GM23338 (cell line): ENCODE measurements at places on chromosomes 4 and X.
A peak's percentile ranks its signal among the peaks of the same experiment; 100 is the strongest.

DNA sequence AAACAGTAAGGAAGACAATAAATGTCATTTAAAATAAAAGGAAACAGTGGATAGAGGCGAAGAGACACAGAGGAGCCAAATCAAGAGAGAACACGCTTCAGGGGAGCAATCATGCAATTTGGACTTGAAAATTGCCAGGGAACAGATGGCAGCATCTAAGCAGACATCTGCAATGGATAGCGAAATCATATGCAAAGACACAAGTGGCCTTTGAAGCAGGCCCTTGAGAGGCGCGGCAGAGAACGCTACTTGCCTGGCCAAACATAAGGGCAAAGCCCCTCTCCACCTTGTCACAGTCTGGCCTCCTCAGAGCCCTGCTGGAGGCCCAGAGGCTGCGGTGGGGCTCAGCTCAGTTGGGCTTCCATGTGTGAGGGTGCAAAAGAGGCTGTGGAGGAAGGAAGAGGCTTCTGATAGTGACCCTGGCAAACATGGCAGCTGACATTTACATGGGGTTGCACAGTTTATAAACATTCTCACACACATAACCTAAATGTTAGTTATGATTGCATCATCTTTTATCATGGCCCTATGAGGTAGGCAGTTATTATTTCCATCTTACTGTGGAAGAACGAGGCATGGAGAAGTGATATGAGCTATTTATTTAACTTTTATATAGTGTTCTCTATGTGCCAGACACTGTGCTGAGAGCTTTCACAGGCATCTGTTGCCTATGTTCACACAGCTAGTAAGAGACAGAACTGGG, 18.3 kb downstream of the ADGRG4 start:
- no peak for DNase-seq

GRCh38 chrX:37640142-37640541, 45.4 kb upstream of the XK start:
- DNase-seq, result no peak

DNA sequence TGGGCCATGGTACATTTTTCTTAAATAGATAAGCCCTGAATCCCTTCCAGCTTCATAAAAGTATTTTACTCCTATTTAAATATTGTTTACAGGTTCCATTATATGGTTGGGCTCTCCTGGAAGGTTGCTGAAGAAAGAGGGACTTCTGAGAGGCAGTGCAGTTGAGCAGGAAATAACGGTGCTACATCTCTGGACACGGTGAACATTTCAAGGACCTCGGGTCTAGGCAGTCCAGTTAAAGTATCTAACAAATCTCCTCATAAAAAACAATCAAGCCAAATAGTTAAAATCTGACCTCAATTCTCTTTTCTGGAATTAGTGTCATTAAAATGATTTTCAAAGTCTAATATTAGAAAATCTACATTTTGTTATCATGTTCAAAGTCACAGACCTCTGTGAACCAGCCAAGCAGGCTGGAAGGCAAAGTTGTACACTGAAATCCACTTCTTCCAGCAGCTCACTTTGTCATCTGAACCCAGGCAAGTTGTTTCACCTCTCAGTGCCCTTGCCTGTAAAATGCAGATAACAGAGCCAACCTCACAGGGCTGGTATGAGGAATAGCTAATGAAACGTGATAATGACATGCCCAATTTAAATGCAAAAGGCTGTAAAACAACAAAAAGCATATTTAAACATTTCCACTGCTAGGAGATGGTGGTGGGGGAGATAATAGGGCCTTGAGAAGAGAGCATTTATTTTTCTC, 267.0 kb upstream of the KLF3 start:
- DNase-seq, result peak; percentile 8

GRCh38 chr4:22313976-22314375, 201.9 kb downstream of the ADGRA3 start:
- no peak for DNase-seq

DNA sequence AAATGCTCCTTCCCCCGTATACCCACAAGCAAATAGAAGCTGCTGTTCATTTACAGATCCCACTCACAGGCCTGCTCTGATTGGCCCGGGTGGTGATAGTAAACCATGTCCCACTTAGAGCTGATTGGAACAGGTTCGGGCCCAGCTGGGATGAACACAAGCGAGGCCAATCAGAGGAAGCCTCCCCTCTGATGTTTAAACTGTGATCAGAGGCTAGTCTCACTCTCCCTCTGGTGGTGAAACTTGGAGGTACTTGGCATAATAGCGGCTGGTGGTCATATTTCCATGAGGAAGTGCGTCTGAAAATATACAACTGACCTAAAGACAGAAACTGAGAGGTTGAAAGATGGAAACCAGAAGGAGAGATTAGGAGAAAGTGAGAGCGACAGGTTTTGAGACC, 51.5 kb upstream of the TRPC3 start:
- DNase-seq, result peak; percentile 89

GRCh38 chr4:111228874-111229273, 606.0 kb upstream of the PITX2 start:
- DNase-seq, result no peak

DNA sequence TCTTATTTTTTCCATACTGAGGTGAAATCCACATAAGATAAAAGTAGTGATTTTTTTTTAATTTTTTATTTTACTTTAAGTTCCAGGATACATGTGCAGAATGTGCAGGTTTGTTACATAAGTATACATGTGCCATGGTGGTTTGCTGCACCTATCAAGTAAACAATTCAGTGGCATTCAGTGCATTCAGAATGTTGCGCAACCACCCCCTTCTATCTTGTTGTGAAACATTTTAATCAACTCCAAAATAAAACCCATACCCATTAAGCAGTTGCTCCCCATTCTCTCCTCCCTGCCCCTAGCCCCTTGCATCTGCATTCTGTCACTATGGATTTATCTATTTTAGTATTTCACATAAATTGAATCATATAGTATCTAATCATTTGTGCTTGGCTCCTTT, 121.2 kb downstream of the KLHL13 start:
- no peak for DNase-seq

- DNase-seq, result peak; percentile 21
These were observed 126.5 kb downstream of the REELD1 start for GRCh38 chr4:146340798-146341197.

DNA sequence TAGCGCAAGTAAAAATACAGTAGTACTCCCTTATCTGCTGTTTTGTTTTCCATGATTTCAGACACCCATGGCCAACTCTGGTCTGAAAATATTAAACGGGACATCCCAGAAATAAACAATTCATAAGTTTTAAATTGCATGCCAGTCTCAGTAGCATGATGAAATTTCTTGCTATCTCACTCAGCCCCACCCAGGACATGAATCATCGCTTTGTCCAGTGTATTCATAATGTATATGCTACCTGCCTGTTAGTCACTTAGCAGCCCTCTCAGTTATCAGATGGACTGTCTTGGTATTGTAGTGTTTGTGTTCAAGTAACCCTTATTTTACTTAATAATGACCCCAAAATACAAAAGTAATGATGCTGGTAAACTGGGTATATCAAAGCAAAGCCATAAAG, 158.2 kb upstream of the DDIT4L start:
- DNase-seq, result no peak

DNA sequence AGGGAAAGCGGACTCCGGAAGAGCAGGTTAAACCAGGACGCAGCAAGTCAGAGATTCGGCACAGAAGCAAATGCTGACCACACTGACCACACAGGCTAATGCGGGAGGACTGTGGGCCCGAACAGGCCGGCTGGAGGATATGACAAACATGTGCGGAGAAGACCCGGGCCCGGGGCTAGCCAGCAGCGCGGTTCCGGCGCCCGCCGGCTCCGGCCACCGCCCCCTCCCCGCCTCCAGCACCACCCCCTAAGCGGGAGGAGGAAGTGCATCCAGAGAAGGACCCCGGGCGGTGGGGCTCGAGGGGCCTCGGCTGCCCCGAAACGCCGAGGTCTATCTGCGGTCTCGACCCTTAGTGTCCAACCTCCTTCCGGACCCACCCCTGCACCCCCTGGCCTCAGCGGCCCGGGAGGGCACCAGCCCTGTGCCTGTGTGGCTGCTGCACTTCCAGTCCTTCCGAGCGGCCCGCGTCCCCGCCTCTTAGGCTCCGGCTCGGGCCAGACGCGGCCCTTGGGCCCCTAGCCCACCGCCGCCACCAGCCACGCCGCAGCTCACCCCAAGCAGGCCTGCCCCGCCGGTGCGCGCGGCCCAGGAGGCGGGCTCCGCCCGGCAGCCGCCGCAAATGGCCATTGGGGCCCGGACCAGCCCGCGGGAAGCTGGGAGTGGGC, 2.1 kb downstream of the ELOVL6 start:
- peak; percentile 80 for DNase-seq

DNA sequence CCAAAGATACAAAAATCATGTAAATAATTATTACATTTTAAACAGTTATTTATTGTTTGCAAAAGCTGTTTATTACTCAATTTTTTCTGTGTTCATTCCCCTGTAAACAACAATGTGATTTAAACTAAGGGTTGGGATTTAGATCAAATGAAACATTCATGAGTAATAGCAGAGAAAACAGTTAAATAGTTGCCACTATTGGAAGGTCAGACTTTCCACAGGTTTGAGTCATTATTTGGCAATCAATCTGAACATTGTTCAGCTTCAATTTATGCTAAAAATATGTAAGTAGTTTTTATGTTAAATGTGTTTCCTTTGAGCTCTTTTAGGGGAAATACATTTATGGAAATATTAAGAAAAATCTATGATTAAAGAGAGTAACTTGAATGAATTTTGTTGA, 144.9 kb downstream of the STIM2 start:
- no peak for DNase-seq

DNA sequence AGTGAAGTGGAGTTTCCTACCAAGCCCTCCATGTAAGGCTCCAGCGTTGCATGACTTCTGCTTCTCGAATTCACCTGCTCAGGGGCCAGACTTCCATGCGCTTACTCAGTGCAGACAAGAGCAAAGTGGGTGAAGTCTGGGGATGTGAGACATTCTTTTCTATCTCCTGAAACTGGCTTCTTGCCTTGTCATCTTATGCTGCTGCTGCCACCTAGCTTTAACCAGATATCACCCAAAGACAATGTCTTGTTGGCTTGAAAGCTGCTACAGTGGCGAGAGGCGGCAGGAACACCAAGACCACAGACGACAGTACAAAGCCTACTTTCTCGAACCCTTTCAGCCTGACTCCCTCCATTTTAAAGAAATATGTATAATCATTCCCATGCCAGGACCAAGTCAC, 103.6 kb upstream of the ADGRG2 start:
- DNase-seq, result peak; percentile 43

DNA sequence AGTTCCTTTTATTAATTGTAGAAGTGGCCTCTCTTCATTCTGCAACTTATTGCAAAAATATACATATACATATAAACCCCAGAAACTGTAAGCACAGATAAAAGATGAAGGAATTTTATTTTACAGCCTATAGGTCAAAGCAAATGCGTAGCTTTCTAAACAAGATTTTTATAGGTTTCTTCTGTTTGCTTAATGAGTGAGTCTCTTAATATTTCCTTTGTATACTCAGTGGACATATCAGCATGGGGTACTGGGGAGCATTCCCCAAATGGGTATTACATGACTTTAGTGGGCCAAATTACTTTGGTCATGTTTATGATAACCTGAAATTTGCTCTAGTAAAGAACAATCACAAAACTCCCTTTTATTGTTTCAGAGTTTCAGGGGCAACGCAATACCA, 1698.6 kb upstream of the IGFBP7 start:
- no peak for DNase-seq

DNA sequence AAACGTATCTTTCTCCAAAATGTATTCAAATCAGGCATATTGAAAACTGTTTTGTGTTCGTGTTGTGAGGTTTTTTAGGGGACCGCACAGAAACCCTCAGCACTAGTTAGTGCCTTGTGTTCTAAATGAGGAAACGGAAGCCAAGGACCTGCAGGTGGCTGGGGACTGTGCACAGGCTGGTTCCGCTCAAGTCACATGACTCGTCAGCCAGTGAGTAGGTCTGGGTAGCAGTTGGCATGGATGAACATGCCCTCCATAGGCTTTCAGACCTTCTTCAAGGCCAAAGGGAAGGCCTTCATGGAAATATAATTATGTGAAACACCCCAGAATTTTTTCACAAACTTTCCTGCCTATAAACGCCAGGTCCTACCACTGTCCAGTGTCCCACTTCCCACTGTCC, 1.3 kb upstream of the F11 start:
- no peak for DNase-seq

- no peak for DNase-seq
These were observed 7.0 kb downstream of the ACOT9 start for GRCh38 chrX:23736030-23736429.
